ENCODE measurements at places on chromosomes 11 and 22. TPM values are rescaled to one million over a fixed set of nuclear protein-coding genes. Genes with fewer than 3 reads are reported as not detected.

NEFH gene
- polyA plus RNA-seq, result 0.16 TPM

MSANTD4 gene
- 2.4 TPM for polyA plus RNA-seq

APOA4 gene
- polyA plus RNA-seq, result 0.05 TPM

PPP1R14B gene
- 211 TPM for polyA plus RNA-seq

SELENOO gene
- 23.0 TPM for polyA plus RNA-seq

SYT9 gene
- 0.01 TPM for polyA plus RNA-seq

MUC2 gene
- 0.04 TPM for polyA plus RNA-seq

OR4C13 gene
- not detected for polyA plus RNA-seq

OR52H1 gene
- polyA plus RNA-seq, result not detected

ALDH3B2 gene
- 62.8 TPM for polyA plus RNA-seq

SCGB1A1 gene
- polyA plus RNA-seq, result 4.8 TPM

TSGA10IP gene
- polyA plus RNA-seq, result not detected
